Activated CD8-positive, alpha-beta memory T cell treated with anti-CD3 and anti-CD28 coated beads, Interleukin-2, amount 10 ng/mL, durations not matched to agents 7 days and 5 days (primary cell): ENCODE measurements at places on chromosomes 7 and 10.
A peak's percentile ranks its signal among the peaks of the same experiment; 100 is the strongest.

DNA sequence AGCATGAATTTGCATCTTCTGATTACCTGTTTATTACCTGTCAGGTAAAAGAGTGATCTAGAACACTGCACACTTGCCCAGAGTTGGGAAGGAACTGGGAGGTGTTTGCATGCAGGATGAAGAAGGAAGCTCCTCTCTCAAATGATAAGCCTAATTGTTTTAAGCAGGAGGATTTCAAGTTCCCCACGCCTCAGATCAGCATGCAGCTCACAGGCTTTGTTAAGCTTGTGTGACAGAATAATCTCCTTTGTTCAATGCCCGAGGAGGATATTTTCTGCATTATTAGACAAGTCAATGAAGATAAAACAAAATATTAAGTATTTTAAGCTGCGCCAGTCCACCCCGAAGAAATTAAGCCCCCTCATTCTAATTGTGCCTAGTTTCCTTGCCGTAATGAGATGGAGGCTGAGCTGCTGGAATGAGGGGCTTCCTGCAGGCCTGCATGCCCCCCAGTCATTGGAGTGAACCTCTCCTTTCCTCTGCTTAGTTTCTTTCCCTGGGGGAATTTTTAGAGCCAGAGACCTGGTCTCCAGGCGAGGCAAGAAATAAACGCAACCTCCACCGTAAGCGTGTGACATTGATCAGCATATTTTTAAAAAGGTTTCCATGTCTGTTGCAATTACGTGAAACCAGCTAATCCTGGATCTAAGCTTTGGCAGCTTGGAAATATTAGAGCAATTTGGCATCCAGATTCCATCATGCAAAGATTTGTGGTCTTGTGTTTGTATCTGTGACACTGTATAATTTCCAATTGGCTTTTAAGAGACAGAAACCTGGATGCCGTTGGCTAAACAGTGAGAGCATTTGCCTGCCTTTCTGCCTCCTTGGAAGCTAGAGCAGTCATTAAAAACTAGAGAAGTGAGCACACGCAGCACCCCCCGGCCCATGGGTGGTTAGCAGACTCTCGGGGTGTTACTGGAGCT, 376.0 kb downstream of the GALNT17 start:
- DNase-seq = no peak

- no peak for DNase-seq
These were observed 39.4 kb upstream of the SH2D4B start for GRCh38 chr10:80498078-80498832.

DNA sequence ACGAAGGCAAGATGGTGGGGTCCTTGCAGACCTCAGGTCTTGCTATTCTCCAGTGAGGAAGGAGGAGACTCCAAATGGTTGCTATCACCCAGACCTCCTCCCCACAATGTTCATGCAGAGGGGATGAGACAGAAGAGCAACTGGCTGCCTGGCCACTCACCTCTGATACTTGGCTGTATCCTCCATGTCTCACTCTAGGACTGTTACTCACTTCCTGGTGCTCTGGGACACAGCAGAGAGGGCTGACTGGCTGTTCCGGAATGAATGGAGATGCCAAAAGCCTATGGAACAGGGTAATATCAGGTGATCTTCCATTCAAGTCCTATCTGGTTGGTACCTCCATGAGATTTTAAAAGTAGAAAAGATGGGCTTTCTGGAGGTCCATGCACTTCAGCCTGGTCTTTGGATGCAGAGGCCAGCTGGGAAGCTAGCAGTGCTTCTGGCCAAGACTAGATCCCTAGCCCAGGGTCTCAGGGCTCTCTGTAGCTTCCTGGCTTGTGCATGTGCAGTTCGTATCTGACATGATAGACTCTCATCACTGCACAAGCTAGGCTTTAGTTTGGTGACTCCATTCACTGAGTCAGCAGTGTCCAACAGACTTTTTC, 27.0 kb upstream of the ABI1 start:
- DNase-seq = no peak

- DNase-seq = no peak
These were observed 7.9 kb downstream of the RPA3 start for GRCh38 chr7:7710469-7710868.

- DNase-seq = no peak
These were observed 280.3 kb downstream of the USP6NL start for GRCh38 chr10:11331046-11331577.

DNA sequence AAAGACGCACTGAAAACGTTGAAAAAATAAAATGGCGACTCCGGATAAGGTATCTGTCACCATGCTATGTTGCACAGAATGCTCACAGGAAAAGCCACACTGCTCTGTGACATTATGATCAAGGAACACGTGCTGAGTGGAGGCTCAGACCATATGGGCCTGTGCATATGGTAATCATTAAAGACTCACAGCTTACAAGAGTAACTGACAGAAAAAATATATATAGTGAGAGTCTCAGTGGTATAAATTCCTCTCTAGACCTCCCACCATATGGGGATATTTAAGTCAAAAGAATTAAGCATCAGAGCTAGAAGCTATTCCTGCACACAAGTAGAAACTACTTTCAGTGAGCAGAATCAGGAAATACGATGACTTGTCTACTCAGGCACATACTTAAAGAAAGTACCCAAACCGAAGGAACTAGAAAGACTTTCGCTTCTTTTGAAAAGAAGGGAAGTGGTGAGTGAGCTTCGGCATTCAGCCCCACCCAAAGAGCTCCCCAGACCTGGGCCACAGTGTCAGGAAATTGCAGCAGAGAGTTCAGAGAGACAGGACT, 65.1 kb upstream of the MPP7 start:
- DNase-seq = peak; percentile 82

DNA sequence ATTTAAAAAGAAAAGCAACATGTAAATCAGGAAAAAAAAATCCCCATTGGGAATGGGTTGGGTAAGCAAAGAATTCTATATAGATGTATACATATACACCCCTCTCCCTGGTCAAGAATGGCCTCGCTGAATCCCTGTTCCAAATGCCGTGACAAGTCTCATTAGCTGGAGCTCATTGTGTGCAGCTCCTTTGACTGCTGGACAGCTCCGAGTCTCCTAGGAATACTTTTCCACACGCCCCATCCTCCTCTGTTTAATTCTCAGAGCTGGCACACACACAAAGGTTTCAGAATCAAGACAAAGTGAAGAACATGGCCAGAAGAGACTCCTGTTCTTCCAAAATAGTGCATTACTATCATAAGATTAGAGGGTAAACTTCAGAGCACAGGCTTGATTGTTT, 130.9 kb upstream of the MKLN1 start:
- no peak for DNase-seq

- no peak for DNase-seq
These were observed 256.7 kb upstream of the IGFBP3 start for GRCh38 chr7:46177821-46178220.

GRCh38 chr7:127251465-127252376, 1.0 kb downstream of the GRM8 start:
- peak; percentile 43 for DNase-seq

- no peak for DNase-seq
These were observed 112.0 kb downstream of the RNF32 start for GRCh38 chr7:156752367-156753228.
